ENCODE measurements at places on chromosomes 1 and 21.

- DNase-seq: no peak
These were observed 2.0 kb downstream of the TMEM183A start for GRCh38 chr1:203009185-203009584.

DNA sequence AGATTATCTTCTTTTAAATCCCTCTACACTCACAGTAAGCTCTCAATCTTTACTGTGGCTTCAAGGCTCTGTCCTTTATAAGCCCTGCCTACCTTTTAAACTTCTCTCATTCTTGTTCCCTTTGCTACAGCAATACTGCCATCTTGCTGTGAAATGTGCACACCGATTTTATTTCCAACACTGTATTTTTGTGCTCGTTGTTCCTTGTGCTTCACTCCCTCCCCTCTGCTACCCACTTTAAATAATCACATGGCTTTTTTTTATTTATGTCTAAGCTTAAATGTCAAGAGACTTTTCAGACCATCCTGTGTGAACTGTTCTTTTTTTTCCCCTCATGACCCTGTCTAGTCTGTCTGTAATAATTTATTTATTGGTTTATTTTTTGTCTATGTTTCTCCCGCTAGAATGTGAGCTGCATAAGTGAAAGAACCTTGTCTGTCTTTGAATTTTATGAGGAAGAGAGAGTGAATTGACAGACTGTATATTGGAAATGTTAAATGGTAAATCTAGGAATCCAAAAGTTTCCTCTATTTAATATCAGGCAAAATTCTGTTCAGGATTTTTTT lies 45.7 kb downstream of the ABCD3 start:
- DNase-seq: no peak

GRCh38 chr1:26025060-26025459 lies 3.5 kb downstream of the EXTL1 start:
- no peak for DNase-seq

- no peak for DNase-seq
These were observed 60.4 kb downstream of the FYB2 start for GRCh38 chr1:56758794-56759193.

Data from omental fat pad (tissue), 4 donors.